CD4-positive, alpha-beta T cell treated with Interleukin-10 for 1 hour (primary cell): ENCODE measurements at places on chromosomes 7 and 10.

DNA sequence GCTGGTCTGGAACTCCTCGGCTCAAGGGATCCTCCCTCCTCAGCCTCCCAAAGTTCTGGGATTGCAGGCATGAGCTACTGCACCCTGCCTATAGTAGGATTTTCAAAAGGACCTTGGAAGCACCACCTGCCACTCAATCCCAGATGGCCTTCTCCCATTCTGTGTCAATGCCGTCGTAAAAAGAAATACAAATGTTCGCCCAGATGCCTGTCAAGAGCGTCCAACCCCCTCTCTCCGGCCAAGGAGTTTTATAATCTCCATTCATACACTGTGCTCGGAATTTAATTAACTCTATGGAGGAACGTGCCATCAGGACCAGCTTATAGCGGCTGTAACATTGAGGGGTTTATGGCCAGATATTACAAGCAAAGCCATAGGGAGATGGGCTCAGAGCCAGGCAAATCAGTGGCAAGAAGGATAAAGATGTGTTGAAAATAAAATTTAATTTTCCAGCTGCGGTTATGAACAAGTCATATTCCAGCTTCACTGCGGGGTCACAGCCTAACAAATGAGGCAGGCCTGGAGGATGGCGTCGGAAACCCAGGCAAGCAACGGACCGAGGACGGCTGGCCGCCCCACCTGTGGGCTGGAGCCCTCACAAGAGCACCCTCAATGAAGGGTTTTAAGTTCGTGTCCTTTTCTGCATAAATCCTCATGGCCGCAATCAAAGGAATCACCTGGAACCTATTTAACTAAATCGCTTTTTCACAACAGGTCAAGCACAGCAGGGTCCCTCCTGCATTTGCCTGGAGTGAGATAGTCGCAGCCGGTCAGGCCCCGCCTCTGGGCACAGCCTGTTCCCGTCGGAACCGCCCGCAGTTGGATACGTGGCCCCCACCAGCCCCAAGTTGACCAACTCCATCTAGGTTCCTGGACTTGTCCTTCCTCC is 374.5 kb upstream of the FOXK1 start:
- DNase-seq: no peak

DNA sequence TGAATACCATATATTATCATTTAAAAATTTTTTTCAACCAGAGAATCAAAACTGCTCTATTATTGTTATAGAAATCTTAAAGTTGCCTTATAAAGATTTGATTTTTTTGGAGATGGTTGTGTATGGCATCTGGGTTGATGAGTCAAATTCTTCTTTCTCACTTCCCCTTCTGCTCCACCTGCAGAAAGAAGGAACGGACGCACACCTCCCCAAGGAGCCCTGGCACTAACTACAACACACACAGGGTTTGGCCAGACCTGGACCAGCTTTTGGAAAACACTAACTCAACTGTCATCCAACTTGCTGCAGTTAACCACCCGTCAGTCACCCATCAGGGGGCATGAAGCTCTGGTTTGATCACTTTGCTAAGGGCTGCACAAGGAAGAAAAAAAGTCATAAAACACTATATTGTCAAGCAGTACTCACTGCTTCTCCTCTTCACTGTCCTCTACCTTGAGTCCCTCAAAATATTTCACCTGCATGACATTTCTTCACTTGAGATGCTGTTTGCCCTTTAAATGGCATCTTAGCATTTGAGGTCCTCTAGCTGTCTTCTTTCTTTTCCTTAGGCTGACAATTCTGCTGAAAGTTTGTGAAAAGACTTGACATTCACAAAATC is 266.7 kb upstream of the PHF14 start:
- DNase-seq: no peak

- DNase-seq: no peak
Measured at GRCh38 chr10:62189131-62189530, 79.5 kb downstream of the RTKN2 start.

DNA sequence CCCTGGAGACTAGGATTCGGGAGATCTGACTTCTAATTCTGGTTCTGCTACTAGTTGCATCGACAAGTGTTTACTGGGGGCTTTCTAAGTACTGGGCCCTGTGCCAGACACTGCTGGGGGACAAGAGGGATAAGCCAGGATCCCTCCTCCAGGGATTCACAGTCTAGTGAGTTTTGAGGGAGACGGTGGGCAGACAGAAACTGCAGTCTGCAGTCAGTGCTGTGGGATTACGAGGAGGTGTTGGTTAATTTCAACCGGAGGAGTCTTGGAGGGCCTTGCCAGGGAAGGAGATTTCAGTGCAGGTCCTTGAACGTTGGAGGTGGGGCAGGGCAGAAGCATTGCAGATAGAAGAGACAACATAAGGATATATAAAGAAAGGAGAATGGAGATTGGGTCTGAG is 3.5 kb upstream of the KCNH2 start:
- DNase-seq: no peak

- no peak for DNase-seq
Measured at GRCh38 chr10:113230011-113230610, 280.1 kb downstream of the TCF7L2 start.

- no peak for DNase-seq
Measured at GRCh38 chr7:143369678-143370651, 7.5 kb upstream of the FAM131B start.

DNA sequence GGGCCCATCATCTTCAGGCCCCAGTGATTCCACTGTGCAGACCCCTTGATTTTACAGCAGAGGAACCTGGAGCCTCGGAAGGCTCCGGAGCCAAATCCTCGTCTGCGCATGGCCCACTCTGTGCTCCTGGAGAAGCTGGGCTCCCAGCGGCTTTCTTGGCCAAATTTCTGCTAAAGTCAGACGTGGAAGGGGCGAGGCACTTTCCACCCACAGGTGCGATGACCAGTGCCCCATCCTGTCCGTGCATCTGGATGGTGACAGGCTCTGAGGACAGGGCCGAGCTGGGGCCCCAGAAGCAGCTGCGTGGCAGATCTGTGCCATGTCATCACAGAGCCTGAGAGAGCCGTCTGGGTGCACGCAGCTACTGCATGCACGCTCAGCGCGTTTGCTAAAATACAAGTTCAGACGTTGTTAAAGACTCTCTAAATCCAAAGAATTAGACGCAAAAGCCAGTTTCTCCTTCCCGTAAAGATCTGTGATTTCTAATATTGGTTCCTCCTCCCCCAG is 57.2 kb downstream of the JAKMIP3 start:
- DNase-seq: no peak

GRCh38 chr10:79387974-79388850 is 40.9 kb downstream of the PPIF start:
- no peak for DNase-seq

DNA sequence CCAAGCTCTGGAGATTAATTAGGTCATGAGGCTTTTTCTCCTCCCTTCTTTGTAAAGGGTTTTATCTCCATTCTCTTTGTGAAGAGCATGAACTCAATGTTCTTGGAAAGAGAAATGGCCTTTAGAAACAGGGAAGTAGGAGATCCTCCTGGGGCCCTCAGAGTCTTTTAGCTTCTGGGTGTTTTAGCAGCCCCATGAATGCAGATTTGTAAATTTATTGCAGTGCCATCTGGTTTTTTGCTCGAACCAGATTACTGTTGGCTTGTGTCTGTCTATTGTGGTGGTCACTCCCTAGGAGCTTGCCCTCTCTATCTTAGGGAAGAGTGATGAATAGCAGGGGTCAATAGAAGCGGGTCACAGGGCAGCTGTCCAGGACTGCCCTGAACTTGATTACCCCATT is 110.6 kb downstream of the BTRC start:
- no peak for DNase-seq

- no peak for DNase-seq
Measured at GRCh38 chr10:15259136-15259535, 90.6 kb upstream of the NMT2 start.

- DNase-seq: no peak
Measured at GRCh38 chr10:71968553-71969474, 4.6 kb downstream of the CHST3 start.

- DNase-seq: no peak
Measured at GRCh38 chr7:95993380-95993779, 221.0 kb downstream of the DYNC1I1 start.

GRCh38 chr7:158008267-158008666 is 579.4 kb downstream of the PTPRN2 start:
- DNase-seq: no peak

DNA sequence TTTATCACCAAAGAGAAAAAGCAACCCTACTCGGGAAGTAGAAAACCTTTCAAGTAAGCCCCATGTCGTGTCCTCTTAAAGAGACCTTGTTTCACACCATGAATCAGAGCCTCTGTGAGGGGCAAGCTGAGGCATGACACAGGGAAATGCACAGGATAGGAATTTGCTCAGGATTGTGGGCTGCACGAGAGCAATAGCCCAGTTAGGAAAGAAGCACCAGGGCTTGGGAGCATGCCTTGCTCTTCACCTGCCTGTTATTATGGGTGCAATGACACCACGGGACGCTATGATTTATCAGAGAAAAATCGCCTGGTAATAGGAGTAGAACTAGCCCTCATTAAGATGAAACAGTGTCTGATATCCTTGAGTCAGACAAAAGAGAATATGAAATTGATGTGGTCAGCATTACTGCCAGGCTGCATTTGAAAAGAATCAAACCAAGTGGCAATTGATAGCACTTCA is 562.9 kb upstream of the NRP1 start:
- DNase-seq: no peak

- no peak for DNase-seq
Measured at GRCh38 chr7:151198945-151199848, 11.1 kb downstream of the H2BK1 start.

DNA sequence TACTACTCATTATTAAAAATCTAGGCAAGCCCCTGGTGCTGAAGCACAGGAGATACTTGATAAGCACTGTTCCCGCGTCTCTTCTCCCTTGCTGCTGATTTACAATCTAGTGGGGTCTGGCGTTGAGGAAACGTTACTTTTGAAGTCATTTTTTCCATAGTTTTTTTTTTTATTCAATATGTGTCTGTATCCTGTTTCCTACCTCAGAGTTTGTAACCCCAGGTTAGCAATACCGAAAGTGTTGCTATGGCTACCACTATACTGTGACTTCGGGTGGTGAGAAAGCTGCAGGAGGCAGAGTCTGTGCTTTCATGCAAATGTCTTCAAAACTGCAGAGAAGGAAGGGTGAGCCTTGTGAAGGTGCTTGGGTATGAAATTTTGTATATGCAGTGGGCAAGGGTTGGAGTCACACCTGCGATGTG is 458.8 kb upstream of the GHITM start:
- peak; percentile 32 for DNase-seq

DNA sequence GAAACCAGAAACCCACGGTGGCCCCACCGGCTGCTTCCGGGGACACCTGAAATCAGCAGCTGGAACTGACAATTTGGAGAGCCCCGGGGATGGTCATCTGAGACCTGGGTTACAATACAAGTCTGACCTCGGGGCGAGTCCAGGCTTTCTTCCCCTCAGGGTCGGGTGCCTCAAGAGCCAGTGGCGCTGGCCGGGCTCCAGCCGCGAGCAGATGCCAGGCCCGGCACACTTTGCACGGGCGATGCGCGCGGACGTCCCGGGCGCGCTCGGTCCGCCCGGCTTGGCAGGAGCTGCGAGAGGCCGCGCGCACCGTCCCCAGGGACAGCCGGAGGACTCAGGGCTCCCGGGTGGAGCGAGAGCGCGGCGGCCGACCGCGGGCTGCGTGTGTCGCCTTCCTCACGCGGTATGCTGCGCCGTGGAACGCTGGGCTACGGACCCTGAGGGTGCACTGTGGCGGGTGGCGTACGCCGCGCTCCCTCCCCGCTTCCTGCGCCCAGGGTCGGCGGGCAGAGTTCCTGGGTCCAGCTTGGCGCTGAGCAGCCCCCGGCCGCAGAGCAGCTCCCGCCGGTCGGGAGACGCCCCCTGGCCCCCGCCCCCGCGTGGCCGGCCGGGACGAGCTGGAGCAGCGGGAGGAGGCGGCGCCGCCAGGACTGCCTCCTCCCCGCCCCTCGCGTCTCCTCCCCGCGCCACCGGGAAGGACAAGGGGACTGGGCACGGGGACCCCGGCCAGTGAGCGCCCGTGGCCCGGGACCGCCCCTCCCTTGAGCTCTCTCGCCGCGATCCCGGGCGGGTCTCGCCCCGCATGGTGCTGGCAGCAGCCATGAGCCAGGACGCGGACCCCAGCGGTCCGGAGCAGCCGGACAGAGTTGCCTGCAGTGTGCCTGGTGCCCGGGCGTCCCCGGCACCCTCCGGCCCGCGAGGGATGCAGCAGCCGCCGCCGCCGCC is at the start of gene RBM20:
TSS of gene RBM20 (plus strand) at position 684 of the 945 bp plus-strand sequence. CDS start at position 803, 119 bp downstream.
- peak; percentile 6 for DNase-seq

DNA sequence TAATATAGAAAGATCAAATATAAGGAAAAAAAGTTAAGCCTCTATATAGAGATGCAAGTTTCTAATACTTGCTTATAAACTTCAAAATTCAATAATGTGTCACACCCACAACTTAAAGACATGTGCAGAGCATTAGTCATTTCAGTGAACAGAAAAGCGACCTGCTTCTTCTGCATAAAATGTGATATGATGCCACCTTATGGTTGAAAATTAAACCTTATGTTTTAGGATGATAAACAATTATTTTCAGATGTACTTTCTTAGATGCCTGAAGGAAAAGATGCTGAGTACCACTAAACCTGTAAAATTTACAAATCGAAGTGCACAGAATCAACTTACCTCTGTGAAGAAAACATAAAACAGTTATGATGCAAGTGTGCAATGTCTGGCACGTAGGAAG is 96.0 kb downstream of the MTERF1 start:
- no peak for DNase-seq

GRCh38 chr7:21256310-21256877 is 171.5 kb upstream of the SP4 start:
- DNase-seq: peak; percentile 54

DNA sequence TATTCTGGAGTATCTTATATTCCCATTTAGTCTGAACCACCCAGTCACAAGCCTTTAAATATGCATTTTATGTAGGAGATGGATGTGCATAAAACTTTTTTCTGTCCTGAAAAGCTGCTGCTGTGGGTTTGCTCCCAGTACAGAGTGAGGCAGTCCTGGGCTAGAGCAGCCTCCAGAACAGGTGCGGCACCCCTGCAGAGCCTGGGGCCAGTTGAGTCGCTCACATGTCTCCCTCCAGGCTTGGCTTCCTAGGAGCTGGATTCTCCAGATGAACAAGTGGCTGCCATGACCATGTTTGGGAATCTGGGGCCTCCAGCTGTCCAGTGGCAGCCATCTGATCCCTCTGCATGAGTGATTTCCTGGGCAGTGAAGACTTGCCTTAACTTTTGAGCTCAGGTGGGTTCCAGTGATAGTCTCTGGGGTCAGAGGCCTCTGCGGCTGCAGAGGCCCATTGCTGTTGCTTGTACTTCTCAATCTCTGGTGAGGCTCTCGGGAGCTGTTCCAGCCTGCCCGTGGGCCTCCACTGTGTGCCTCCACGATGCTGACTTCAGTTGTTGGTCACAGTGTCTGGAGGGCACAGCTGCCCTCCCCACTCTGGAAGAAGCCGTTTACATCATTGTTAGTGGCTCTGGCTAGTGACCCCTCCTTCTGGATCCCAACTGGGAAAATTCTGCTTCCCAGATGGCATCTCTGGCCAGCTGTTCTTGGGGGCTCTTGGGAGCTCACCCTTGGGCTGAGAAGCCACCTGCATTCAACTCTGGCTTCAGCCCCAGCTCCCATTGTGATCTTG is 120.4 kb downstream of the EMX2 start:
- DNase-seq: no peak

GRCh38 chr7:51126324-51126723 is 190.3 kb downstream of the COBL start:
- DNase-seq: no peak

GRCh38 chr10:32132357-32132946 is 76.2 kb upstream of the KIF5B start:
- no peak for DNase-seq

- DNase-seq: no peak
Measured at GRCh38 chr7:91357379-91357778, 93.1 kb downstream of the FZD1 start.
